ENCODE measurements at places on chromosomes 2 and 18.

- DNase-seq, result no peak
Measured at GRCh38 chr2:163779970-163780597, 44.3 kb upstream of the FIGN start.

DNA sequence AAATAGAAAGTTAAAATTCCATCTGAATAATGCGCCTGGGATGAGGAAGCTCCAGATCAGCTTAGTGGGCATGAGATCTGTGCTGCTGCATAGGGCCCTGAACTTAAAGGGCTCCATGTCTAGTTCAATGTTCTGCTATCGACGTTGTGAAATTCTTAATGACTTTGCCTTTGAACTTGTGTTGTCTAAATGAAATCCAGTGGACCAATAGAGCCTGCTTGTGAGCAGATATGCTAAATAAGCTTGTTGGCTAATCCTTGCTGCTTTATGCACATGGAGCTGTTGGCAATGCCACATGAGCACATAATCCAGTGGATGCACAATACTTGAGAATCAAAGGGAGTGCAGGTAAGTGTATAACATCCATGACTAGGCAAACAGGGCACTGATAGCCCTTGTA, 228.6 kb downstream of the TNS1 start:
- DNase-seq, result no peak

DNA sequence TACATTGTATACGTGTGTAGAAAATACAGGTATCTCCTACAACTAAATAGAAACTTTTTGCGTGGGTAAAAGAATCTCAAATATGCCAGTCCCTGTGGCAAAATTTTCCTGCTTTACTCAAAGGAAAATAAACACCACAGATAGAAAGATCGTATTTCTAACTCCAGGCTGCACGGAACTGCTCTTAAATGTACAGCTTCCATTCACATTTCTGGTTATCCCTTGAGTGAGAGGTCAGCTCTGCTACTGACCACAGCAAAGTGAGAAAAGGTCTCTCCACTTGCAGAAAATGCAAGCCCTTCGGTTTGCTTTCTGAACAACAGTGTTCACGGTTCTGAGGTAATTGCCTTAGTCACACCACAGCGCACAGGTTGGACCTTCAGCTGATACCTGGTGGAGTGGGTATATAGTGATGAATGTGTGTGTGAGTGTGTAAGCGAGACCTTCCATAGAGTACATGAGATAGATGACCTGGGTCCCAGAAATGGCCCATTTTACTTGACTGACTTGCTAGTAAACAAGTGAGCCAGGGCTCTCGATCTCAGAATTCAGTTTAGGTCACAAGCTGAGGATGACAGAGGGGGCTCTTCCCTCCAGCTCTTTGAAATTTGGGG, 52.1 kb downstream of the ALPK2 start:
- no peak for DNase-seq

DNA sequence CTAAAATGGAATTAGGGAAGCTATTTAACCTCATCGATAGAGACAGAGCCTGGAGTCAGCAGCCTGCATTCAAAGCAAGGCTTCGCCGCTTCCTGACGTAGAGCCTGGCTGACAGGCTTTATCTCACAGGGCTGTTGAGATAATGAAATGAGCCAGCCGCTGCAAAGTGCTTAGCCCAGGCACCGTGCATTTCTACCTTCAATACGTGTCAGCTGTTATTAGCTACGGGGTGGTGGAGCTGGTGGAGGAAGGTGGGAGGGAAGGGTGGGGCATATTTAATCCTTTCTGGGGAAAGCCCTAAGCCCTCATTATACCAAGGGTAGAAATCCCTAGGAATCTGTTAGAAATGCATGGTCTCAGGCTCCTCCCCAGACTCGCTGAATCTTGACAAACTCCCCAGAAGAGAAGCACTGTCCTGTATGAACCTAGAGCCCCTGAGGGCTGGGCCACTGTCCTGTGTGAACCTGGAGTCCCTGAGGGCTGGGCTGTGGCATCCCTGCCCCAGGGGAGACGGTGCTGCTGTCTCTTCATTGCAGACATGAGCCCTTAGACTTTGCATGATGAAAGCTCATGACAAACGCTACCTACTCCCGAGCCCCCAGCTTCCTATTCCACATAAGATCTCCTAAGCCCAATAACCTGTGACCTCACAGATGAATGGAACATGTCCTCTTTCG, 72.4 kb downstream of the ALPK2 start:
- no peak for DNase-seq

- DNase-seq, result no peak
Measured at GRCh38 chr18:3099327-3099726, 86.4 kb upstream of the LPIN2 start.

- no peak for DNase-seq
Measured at GRCh38 chr2:60679036-60679780, 76.9 kb upstream of the PAPOLG start.

GRCh38 chr2:224691563-224691962, 24.6 kb downstream of the CCDC195 start:
- DNase-seq, result no peak

DNA sequence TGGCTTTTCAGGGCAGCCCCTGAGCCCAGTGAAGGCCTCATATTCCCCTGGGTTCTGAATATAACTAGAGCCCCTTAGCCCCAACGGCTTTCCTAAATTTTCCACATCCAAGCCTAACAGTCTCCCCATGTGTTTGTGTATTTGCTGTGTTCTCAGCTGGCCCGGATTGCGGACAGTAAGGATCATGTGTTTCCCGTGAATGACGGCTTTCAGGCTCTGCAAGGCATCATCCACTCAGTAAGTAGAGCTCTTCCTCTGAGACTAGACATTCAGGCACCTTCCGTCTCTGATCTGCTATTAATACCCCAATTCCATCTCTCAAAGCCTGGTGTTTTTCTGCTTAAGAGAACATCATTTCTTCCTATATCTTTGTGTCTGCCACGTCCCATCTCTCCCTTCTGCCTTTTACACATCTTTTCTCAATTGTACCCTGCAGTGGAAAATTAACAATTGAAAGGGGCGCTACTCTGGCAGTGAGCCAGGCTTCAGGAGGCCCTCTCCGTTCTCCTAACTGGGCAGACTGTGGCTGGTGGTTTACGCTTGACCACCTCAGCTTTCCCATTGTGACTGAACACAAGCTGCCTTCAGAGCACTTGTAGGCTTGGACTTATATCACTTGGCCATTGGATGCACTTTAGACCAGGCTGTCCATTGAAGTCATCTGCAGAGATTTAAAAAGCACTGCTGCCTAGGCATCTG, 64.4 kb downstream of the ANTXR1 start:
- no peak for DNase-seq
